ENCODE measurements at places on chromosomes 2 and 18. TPM values are rescaled to one million over a fixed set of nuclear protein-coding genes. Genes with fewer than 3 reads are reported as not detected.

Gene PPP1R1C
- total RNA-seq: not detected

GRCh38 chr2:128558441-128558840 lies 239.8 kb upstream of the HS6ST1 start:
- no peak for DNase-seq

Gene GPR35
- 3.4 TPM for total RNA-seq

Gene AQP12B
- not detected for total RNA-seq

GRCh38 chr2:25479761-25480160 lies 138.0 kb upstream of the DNMT3A start:
- DNase-seq: no peak

Gene RESP18
- total RNA-seq: not detected

DNA sequence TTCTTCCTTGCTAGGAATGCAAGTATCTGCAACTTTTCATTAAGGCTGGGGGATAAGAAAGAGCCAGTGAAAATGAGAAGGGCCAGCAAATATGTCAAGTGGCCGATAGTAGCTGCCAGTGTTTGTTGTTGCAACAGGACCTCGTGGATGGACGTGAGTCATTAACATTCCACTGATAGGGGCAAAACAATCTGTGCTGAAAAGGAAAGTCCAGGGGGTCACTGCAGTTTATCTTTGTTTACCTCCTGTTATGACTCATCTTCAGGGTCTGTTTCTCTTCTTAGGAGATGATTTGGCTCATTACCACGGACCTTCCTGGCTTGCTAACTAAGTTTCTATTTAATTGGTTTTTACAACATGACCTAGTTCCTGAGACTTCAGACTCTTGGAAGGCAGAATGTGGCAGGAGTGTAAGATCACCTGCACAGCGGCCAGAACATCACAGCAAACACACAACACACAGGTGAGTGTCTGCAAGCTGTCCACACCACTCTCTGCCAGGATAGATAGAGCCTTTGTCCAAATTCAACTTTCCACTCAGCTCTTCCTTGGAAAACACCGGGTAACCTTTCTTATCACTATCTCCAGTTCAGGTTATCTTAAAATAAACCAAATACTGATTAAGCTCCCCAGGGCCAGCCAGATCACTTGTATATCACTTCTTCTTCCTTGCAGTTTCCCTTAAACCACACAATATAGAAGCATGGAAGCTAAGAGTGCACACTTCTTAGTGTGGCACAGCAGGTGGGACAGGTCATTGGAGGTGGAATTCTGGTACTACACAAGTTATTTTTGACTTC lies 157.5 kb upstream of the LMAN1 start:
- no peak for DNase-seq

GRCh38 chr18:58787536-58788149 lies 77.0 kb upstream of the ZNF532 start:
- no peak for DNase-seq

Gene PLGLB2
- total RNA-seq: 0.29 TPM

GRCh38 chr2:133680343-133681049 lies 112.2 kb upstream of the NCKAP5 start:
- no peak for DNase-seq

Gene DSC3
- not detected for total RNA-seq

Gene GPR39
- not detected for total RNA-seq

- DNase-seq: no peak
Measured at GRCh38 chr18:5297597-5297996, 2.1 kb upstream of the ZBTB14 start.

DNA sequence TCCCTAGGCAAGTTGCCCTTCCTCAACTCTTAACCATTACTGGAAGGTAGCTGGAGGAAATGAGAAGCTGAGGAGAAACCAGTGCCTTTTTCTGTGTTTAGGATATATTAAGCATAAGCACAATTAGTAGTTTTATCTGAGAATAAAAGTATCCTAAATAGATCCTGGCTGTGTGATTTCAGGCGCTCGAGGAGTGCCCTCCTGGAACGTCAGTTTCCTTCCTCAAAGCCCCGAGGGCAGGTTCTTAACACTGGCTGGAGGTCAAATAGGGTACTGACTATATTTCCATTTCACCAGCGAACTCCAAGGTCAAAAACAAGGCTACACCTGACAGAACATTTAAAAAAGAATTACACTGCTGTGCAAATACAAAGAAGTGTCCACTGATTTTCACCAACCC lies 1.5 kb upstream of the STON1 start:
- no peak for DNase-seq

All from activated CD4-positive, alpha-beta memory T cell treated with anti-CD3 and anti-CD28 coated beads for 36 hours (primary cell).